ENCODE measurements at places on chromosomes 3 and 15. TPM values are rescaled to one million over a fixed set of nuclear protein-coding genes. Genes with fewer than 3 reads are reported as not detected.

GRCh38 chr3:194086388-194087075, 49.4 kb upstream of the HES1 start:
- H3K4me1 ChIP-seq = peaks cover 16% of the 10 kb centered on the region
- no peaks in the 10 kb centered on the region for H3K36me3 ChIP-seq
- no peak overlapping the region for H3K4me3 ChIP-seq

TM4SF1 gene
- 20.1 TPM for total RNA-seq

ROBO1 gene
- total RNA-seq = 30.3 TPM

DNA sequence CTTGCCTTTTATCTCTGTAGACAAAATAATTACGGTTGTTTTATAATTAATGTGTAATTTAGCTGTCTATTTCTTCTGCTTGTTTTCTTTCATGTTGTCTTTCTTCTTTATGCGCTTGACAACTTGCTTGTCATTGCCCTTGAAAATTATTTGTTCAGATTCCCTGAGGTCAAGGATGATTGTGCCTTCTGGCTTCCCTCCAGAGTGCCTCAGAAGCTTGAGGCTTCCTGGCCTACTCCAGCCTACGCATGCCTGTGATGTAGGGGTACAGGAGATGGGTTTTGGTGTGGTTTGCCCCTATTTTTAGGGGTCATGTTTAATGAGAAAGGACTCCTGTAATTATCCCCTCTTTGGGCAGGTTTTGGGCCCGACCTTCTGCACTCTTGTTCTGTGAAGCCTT, 231.5 kb downstream of the SV2B start:
- DNase-seq = no peak
- peaks cover 7% of the 10 kb centered on the region for H3K27me3 ChIP-seq
- no peak overlapping the region for H3K27ac ChIP-seq
- no peaks in the 10 kb centered on the region for H3K4me1 ChIP-seq
- no peak overlapping the region for H3K4me3 ChIP-seq

DNA sequence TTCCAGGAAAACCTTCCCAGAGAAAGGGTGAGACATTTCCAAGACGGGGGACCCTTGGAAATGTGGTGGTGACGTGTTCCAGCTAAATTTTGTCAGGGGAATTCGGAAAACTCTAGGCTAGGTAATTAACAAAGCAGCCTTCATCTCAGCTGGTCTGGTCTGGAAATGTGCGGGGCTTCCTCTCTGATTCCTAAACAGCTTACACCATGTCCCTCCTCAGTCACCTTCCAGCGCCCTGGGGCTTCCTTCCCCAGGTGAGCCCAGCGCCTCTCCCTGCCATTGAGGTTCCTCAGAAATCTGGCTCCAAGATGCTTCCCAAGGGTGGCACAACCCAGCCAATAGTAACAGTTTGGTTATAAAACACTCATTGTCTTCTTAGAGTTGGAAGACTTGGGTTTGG, 571 bp downstream of the ACAD9 start:
- peak overlapping the region; percentile 82 for H3K4me3 ChIP-seq
- DNase-seq = no peak
- no peaks in the 10 kb centered on the region for H3K27me3 ChIP-seq
- peak overlapping the region; percentile 92 for H3K27ac ChIP-seq

DNA sequence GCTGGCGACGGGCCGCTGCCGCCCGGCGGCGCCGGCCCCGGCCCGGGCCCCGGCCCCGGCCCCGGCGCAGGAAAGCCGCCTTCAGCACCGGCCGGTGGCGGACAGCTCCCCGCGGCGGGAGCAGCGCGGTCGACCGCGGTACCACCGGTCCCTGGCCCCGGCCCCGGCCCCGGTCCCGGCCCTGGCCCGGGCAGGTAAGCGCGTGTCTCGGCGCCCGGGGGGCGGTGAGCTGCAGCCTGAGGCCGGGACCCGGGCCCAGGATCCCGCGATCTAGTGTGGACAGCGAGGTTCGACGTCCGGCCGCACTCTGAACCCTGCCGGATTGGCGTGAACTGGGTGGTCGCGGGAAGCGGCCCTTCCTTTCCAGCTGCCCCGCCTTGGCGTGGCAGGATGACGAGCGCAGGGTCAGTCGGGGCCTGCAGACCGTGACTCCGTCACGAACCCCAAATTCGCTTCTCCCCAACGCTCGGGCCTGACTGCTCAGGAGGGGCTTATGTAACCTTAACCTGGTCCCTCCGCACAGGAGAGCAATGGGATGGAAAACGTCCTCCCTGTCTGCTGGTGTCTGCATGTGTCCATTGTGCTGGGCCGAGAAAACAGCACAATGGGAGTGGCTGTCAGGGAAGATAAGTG, 472 bp downstream of the BSN start:
- peak overlapping the region; percentile 19 for H3K4me3 ChIP-seq
- H3K27ac ChIP-seq = no peak overlapping the region
- H3K36me3 ChIP-seq = no peaks in the 10 kb centered on the region
- DNase-seq = no peak

DNA sequence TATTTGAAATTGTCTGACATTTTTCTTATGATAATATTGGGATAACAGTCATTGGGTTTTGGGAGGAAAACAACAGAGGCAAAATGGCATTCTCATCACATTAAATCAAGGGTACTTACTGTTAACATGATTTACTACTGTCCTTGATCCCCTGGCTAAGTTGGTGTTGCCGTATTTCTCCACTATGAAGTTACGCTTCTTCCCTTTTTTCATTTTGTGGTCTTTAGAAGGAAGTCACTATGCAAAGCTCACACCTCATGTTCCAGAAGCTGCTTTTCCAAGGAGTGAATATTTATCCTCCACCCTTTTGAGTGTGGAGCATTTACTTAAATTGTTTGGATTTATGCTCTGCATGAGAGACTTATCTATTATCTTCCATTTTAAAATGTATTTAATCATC, 63.7 kb downstream of the ALCAM start:
- H3K4me3 ChIP-seq = no peak overlapping the region
- H3K4me1 ChIP-seq = no peaks in the 10 kb centered on the region
- no peak for DNase-seq
- no peak overlapping the region for H3K27ac ChIP-seq

Data from MCF 10A (cell line).